ENCODE measurements at places on chromosomes 7 and 10. TPM values are rescaled to one million over a fixed set of nuclear protein-coding genes. Genes with fewer than 3 reads are reported as not detected.

DNA sequence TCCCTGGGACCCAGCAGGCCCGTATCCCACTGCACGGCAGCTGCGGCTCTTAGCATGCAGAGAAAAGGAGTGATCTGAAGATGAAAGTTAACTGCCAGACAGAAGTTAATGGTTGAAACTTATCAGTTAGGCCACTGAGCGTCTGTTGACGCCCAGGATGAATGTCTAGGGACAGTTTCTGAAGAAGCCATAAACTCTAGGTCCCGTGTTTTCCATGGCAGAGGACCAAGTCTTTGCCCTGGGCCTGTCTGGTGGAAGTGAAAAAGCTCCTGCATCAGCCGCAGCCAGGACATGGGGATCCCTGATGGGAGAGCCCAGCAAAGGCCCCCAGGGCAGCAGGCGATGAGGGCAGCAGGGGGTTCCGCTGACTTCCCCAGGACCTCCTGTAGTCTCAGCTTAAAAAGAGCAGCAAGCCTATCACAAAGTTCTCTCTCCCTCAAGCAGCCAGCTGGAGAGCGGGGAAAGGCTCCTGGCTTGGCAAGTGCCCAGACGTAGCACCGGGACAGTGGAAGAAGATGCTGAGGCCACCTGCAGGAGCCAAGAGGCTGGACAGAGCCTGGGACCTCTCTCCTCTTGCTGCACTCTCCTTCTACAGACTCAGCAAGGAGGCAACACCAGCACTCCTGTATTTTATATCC lies 79.6 kb downstream of the TNS3 start:
- H3K36me3 ChIP-seq: peaks cover 3% of the 10 kb centered on the region
- no peak overlapping the region for H3K4me3 ChIP-seq
- no peak for DNase-seq

GRCh38 chr7:28348636-28349035 lies 63.7 kb upstream of the CREB5 start:
- H3K4me3 ChIP-seq: no peak overlapping the region
- no peak overlapping the region for H3K27ac ChIP-seq
- no peak for DNase-seq
- no peaks in the 10 kb centered on the region for H3K4me1 ChIP-seq

DNA sequence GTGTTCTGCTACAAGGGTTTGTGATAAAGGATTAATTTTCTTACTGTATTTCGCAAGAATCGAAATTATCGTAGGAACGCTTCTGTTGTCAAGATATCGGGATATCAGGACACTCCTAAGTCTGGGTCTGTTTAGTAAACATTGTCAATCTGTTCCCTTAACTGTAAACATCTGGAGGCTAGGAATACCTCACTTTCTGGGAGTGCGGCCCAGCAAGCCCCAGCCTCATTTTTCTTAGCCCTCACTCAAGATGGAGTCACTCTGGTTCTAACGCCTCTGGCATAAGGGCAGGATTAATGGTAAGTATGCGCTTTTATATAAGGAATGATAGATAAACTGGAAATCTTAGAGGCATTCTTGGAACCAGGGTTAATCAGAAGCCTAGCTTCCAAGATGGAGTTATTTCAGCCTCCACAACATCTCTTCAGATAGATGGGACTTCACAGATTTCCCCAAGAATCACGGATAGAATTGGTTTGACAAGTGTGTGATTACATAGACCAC lies 30.1 kb upstream of the CCL24 start:
- H3K4me1 ChIP-seq: no peaks in the 10 kb centered on the region
- no peaks in the 10 kb centered on the region for H3K27me3 ChIP-seq

DNA sequence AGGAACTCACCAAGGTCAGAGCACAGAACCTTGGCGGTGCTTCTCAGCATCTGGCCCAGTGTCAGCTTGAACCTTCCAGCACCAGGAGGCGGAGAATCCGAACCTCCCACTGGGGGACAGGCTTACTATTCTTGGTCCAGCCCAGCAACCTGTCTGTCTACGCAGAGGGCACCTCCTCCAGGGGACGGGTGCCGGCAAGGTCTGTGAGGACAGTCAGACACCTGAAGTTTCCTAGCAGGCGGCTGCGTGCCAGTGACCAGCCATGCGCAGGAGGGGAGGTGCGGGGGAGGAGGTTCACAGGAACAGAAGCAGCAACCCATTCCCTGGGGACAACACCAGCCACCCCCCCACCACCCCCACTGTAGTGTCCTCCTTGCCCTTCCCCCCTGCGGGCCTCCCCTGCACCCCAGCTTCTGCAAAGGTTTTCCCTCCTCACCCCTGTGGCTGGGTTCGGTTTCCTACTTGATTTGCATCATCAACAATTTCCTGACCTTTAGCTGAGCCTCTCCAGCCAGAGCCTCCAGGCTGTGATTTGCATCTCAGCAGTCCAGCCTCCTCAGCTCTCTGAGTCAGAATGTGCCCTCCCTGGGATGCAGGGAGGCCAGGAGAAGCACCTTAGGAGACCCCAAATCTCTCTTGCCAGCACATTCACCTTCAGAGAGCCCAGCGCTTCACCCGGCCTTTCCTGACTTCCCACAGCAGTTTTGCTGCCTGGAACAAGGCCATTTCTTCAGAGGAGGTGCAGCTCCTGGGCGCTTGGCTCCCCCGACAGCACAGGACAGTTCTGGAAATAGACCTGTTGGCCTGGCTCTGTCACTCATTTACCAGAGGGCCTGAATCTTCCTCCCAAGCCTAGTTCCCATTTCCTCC lies 107.5 kb upstream of the NPS start:
- peaks cover 24% of the 10 kb centered on the region for H3K4me1 ChIP-seq
- H3K4me3 ChIP-seq: no peak overlapping the region
- DNase-seq: peak; percentile 44

The ZNF138 gene
- 21.4 TPM for total RNA-seq

The OR2A2 gene
- not detected for total RNA-seq

The JAKMIP3 gene
- 1.7 TPM for total RNA-seq

The KCNH2 gene
- total RNA-seq: 14.6 TPM

Measured in WTC11 (cell line).